ENCODE measurements at places on chromosomes 3 and 15. TPM values are rescaled to one million over a fixed set of nuclear protein-coding genes. Genes with fewer than 3 reads are reported as not detected.
A peak's percentile ranks its signal among the peaks of the same experiment; 100 is the strongest.

- no peaks in the 10 kb centered on the region for H3K4me1 ChIP-seq
- H3K27me3 ChIP-seq: peaks cover 3% of the 10 kb centered on the region
- no peak for DNase-seq
- H3K36me3 ChIP-seq: no peaks in the 10 kb centered on the region
- no peak overlapping the region for H3K27ac ChIP-seq
Measured at GRCh38 chr3:64454768-64455167, 229.5 kb upstream of the PRICKLE2 start.

DNA sequence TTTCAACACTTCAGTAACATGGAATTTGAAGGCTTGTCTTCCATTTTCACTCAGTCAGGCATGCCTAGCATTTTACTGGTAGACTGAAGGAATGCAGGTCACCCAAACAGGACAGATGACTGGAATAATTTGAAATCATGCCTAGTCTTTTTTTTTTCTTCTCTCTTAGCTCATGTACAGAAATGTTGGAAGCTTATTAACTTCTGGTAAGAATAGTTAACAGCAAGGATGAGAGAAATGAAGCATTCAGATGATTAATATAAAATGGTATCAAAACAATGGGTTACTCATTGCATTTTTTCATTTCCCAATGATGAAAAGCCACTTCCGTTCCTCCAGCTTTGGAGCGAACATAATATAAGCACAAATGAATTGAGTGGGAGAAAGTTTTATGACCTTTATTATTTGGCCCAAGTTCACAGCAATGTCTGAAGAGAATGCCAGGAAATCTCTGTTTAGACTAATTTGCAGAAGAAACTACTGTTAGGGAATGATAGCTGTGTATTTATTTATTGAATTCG lies 431.6 kb upstream of the RASGRP1 start:
- H3K36me3 ChIP-seq: peaks cover 2% of the 10 kb centered on the region
- no peak for DNase-seq
- H3K4me1 ChIP-seq: no peaks in the 10 kb centered on the region
- H3K27me3 ChIP-seq: no peaks in the 10 kb centered on the region
- no peak overlapping the region for H3K4me3 ChIP-seq
- H3K27ac ChIP-seq: no peak overlapping the region

Gene CHRM5
- total RNA-seq: not detected

DNA sequence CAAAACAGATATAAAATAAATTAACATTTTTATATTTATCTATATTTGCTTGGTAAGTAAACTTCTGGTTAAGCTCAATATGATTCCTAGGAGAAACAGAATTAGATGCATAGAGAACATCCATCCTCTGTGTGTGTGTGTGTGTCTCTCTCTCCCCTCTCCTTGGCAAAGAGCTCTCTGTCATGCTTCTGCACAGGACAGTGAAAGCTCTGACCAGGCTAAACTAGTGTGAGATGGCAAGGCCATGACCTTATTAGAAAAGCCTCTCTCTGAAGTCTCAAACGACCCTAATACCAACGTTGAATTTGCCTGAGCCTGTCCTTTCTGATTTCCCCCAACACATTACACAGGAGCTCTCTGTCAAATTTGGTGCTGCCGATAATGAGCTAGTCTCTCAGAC lies 746.0 kb downstream of the VGLL3 start:
- H3K4me1 ChIP-seq: no peaks in the 10 kb centered on the region
- no peak overlapping the region for H3K27ac ChIP-seq
- no peak for DNase-seq
- no peaks in the 10 kb centered on the region for H3K36me3 ChIP-seq
- H3K27me3 ChIP-seq: no peaks in the 10 kb centered on the region

DNA sequence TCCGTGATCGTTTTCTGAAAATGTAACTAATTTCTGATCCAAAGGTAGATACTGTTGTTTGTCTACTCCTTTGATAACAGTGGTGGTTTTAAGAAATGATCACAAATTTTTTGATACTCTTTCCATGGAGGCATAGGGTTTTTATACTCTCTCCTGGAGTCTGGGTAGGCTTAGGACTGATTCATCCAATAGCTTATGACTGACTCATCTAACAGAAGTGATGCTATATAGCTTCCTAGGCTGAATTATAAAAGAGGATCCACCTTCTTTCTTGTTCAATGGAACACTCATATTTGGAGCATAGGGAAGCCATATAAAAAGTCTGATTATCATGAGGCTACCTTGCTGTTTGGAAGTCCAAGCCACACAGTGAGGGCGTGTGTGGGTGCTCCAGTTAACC lies 84.3 kb downstream of the CHST2 start:
- H3K4me1 ChIP-seq: no peaks in the 10 kb centered on the region
- H3K27ac ChIP-seq: no peak overlapping the region
- peaks cover 6% of the 10 kb centered on the region for H3K27me3 ChIP-seq
- H3K4me3 ChIP-seq: no peak overlapping the region

DNA sequence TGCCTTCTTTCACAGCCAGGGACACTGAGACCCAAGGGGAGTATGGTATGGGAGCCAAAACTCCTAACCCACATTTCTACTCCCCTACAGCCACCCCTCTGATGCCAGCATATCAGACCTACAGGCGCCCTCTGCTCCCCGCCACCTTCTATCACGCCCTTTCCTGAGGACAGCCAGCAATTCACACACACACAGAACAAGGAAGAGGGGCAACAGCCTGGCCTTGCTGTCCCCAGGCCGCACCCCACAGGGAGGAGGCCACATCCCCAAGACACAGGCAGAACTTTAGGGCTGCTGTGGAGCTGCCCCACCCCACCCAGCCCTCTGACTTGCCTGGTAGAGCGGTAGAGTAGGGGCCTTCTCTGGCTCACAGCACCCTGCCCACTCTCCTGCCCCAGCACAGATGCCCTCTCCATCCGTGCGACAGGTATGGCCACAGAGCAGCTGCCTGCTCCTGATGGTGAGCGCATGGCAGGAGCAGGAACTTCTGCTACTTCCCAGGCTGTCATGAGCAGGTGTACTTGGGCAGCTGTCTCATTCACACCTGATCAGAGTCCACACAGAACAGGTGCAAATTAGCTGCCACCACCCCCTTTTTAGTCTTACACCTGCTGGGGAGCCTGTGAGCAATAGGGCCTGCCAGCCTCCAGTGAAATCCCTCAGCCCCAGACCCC lies 33.4 kb downstream of the CCDC33 start:
- no peak for DNase-seq
- H3K36me3 ChIP-seq: no peaks in the 10 kb centered on the region
- no peaks in the 10 kb centered on the region for H3K4me1 ChIP-seq
- H3K27ac ChIP-seq: no peak overlapping the region
- no peak overlapping the region for H3K4me3 ChIP-seq

- no peaks in the 10 kb centered on the region for H3K4me1 ChIP-seq
- no peak overlapping the region for H3K27ac ChIP-seq
- H3K27me3 ChIP-seq: no peaks in the 10 kb centered on the region
- H3K36me3 ChIP-seq: no peaks in the 10 kb centered on the region
- no peak overlapping the region for H3K4me3 ChIP-seq
Measured at GRCh38 chr3:134754768-134755559, 40.1 kb upstream of the EPHB1 start.

DNA sequence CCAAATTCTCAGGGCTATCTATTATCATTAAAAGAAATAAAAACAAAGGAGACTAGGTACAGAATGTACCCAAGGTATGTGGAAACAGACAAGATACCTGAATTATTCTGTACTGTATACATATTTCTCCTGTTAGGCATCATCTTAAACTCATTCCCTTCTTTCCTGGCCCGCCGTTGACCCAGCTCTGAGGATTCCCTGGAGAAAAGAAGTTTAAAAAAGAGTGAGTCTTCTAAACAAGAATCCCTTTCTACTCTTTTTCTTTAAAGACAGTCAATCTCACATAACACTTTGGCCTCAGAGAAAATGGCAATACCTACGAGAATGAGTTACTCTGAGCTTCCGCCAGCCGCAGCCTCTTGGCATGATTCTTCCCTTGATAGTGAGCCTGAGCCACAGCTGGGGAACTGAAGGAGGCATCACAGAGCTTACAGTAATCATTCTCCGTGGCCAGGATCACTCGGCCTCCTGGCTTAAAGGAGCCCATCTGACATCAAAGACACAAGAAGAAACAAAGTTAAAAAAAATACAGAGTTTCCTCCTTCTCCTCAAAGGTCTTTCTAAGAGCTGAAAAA lies 44.2 kb downstream of the ZMAT3 start:
- no peak overlapping the region for H3K27ac ChIP-seq
- H3K36me3 ChIP-seq: peaks cover 21% of the 10 kb centered on the region
- no peak overlapping the region for H3K4me3 ChIP-seq
- H3K27me3 ChIP-seq: no peaks in the 10 kb centered on the region
- H3K4me1 ChIP-seq: no peaks in the 10 kb centered on the region
- DNase-seq: no peak

DNA sequence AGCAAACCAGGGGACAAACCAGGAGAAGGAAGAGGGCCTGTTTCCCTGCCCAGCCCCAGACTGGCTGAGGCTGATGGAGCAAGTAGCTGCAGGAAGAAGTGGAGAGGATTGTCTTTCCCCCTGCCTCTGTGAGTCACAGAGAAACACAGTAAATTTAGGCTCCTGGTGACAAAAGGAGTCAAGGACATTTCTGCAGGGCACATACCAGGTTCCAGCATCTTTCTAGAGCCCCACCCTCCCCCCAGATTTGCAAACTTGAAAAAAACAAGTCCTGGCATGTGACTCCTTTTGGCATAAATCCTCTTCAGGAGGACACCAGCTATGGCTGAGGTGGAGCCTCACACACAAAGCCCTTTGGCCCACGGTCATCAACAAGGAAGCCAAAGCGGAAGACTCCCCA lies 17.8 kb downstream of the PLD1 start:
- H3K36me3 ChIP-seq: no peaks in the 10 kb centered on the region
- H3K27me3 ChIP-seq: peaks cover 5% of the 10 kb centered on the region
- no peak overlapping the region for H3K4me3 ChIP-seq
- H3K27ac ChIP-seq: no peak overlapping the region

Gene IGSF11
- total RNA-seq: not detected

Gene LRRC2
- total RNA-seq: 2.4 TPM

Gene MYRIP
- total RNA-seq: not detected

Gene MCF2L2
- 20.7 TPM for total RNA-seq

DNA sequence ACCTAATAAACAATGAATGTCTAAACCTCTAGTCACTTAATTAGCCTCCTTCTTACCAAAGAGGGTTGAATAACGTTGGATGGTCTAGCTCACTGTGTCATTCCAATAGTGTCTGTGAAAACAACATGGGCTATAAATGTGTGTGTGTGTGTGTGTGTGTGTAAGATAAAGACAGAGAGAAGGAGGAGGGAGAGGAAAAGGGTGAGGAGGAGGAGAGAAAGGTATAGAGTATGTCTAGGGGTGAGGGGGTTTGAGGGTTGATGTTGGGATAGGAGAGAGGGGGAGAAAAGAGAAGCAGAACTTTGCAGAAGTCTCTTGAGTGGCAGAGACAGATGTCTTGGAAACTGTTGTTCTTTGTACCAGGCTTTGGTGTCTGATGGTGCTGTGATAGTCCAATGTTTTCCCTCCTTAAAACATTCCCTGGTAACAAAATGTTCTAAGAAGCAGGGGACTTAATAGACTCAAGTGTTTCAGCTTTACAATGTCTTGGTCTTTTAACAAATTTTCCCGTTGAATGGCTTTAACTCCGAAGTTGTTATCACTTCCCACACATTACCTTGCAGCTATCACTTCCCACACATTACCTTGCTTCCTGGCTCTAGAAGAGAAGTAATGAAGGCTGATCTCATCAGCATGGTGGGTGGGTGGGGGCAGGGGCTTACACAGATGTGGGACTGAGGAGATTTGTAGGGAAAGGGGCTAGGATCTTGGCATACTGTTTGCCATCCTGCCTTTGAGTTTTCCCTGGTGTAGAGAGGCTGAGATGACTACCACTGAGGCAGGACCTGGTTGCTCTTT lies 57.8 kb upstream of the ETV5 start:
- H3K4me3 ChIP-seq: no peak overlapping the region
- H3K36me3 ChIP-seq: no peaks in the 10 kb centered on the region
- H3K27ac ChIP-seq: no peak overlapping the region
- H3K4me1 ChIP-seq: no peaks in the 10 kb centered on the region
- peaks cover 11% of the 10 kb centered on the region for H3K27me3 ChIP-seq
- no peak for DNase-seq

DNA sequence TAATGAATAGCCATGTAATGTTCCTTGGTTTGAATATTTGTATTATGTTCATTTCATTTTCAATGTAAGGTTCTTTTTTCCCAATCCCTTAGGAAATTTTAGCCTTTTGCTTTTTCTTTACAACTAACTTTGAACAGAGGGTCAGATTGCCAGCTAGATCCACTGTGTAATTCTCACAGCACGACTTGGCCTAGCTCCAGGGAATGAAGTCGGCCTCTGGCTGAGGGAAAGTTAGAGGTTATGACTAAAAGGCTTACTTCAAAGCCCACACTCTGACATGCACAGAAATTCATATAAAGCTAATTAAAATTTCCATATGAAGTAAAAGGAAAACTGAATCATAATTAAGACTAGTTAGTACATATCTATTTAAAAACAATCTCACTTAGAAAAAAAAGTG lies 38.7 kb downstream of the ROBO1 start:
- H3K36me3 ChIP-seq: no peaks in the 10 kb centered on the region
- H3K27ac ChIP-seq: no peak overlapping the region
- DNase-seq: no peak
- H3K4me1 ChIP-seq: no peaks in the 10 kb centered on the region
- H3K27me3 ChIP-seq: no peaks in the 10 kb centered on the region

GRCh38 chr3:133799794-133800585 lies 5.6 kb upstream of the SRPRB start:
- no peak for DNase-seq
- H3K4me3 ChIP-seq: no peak overlapping the region
- no peaks in the 10 kb centered on the region for H3K4me1 ChIP-seq
- H3K27ac ChIP-seq: no peak overlapping the region

DNA sequence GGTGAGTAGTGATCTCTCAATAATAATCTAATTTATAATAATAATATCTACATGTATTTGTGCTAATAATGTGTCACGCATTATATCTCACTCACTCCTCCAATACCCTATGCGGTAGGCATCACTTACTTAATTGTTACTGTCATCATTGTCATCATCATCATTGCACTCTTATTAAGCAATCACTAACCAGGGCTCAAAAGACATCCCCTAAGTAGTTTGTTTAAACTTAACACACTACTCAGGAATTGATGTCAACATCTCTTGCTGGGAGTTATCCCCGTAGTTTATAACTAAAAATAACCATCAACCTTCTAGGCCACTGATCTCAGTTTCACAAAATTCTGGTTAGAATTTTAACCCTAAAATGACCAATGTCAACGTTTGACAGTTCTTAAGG lies 56.8 kb upstream of the ICE2 start:
- peaks cover 85% of the 10 kb centered on the region for H3K4me1 ChIP-seq
- H3K36me3 ChIP-seq: peaks cover 31% of the 10 kb centered on the region
- H3K4me3 ChIP-seq: peak overlapping the region; percentile 9
- no peak for DNase-seq

GRCh38 chr3:159632128-159632527 lies 356.5 kb upstream of the IL12A start:
- H3K36me3 ChIP-seq: no peaks in the 10 kb centered on the region
- H3K27me3 ChIP-seq: no peaks in the 10 kb centered on the region
- no peak overlapping the region for H3K27ac ChIP-seq
- no peak overlapping the region for H3K4me3 ChIP-seq

GRCh38 chr15:91050128-91050455 lies 27.7 kb upstream of the VPS33B start:
- H3K27ac ChIP-seq: no peak overlapping the region
- H3K4me3 ChIP-seq: no peak overlapping the region
- no peaks in the 10 kb centered on the region for H3K36me3 ChIP-seq
- peaks cover 8% of the 10 kb centered on the region for H3K4me1 ChIP-seq
- peaks cover 14% of the 10 kb centered on the region for H3K27me3 ChIP-seq

- H3K4me1 ChIP-seq: peaks cover 5% of the 10 kb centered on the region
- H3K27me3 ChIP-seq: no peaks in the 10 kb centered on the region
- peak; percentile 5 for DNase-seq
- H3K4me3 ChIP-seq: no peak overlapping the region
- H3K36me3 ChIP-seq: no peaks in the 10 kb centered on the region
Measured at GRCh38 chr15:57767481-57767880, 61.0 kb downstream of the POLR2M start.

- no peaks in the 10 kb centered on the region for H3K27me3 ChIP-seq
- H3K4me1 ChIP-seq: no peaks in the 10 kb centered on the region
- H3K4me3 ChIP-seq: no peak overlapping the region
Measured at GRCh38 chr3:128174675-128175590, 21.7 kb downstream of the EEFSEC start.

Gene KBTBD12
- total RNA-seq: not detected
